ENCODE measurements at places on chromosomes 12 and 14. TPM values are rescaled to one million over a fixed set of nuclear protein-coding genes. Genes with fewer than 3 reads are reported as not detected.
A peak's percentile ranks its signal among the peaks of the same experiment; 100 is the strongest.

The DPF3 gene
- total RNA-seq, result not detected

GRCh38 chr14:102262929-102263462 lies 42.0 kb downstream of the MOK start:
- peak; percentile 65 for DNase-seq

- DNase-seq, result peak; percentile 98
These were observed 14.6 kb downstream of the RAPGEF3 start for GRCh38 chr12:47744005-47744651.

DNA sequence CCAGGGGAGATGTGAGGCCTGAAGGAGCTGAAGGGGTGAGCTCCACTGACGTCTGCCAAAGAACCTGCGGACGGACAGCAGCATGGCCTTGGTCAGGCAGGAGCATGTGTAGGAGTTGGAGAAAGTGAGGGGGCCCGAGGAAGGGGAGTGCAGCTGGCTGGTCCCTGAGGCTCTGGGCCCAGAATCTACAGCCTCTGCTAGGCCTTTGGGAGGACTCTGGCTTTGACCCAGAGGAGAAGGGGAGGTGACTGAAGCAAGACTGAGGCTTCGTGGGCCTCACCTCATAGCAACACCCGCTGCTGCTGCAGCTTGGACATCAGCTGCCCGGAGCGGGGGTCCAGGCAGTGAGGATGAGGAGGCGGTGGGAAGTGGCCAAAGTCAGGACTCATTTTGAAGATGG lies 216.6 kb upstream of the FKBP4 start:
- no peak for DNase-seq

DNA sequence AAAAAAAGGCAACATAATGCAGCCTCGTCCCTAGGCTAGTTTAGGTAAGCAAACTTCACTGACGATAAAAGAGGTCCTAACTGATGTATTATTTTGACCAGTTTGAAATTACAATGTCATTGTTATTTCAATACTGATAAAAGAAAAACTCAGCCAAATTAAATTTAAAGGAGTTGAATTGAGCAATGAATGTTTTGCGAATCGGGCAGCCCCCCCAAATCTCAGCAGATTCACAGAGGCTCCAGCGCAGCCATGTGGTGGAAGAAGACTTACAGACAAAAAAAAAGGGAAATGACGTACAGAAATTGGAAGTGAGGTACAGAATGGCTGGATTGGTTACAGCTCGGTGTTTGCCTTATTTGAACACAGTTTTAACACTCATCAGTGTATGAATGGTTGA lies 8.2 kb upstream of the LDHB start:
- DNase-seq, result no peak

DNA sequence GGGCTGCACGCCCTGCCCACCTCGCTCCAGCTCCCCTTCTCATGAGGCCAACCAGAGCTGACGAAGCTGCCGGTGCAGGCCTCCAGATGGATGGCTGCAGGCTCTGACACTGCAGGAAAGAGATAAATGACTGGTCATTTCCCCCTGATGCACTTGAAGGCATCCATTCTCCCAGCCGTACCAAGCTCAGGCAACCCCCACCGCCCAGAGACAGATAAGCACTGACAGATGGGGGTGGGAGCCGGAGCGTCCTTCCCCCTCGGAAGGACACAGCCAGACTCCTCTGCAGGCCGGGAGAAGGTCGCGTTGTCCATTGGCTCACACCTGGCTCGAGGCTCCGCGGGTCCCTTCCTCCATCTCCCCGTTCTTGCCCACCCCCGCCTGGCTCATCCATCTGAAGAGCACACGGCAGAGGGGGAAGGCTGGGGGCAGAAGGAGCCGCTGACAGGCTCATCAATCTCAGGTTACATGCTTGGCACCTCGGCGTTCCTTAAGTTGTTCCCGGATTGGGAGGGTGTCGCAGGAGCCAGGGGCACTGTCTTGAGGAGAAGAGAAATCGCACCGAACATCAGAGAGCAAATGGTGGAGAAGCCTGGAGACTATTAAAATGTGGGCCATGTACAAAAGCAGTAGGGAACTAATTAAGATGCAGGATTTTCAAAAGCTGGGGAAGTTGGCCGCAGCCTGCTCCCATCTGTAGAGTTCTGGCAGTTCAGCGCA lies 151.6 kb downstream of the DPF3 start:
- DNase-seq, result no peak

- DNase-seq, result no peak
These were observed 16.4 kb upstream of the ARID4A start for GRCh38 chr14:58281969-58282368.

The COL2A1 gene
- total RNA-seq, result 21.0 TPM

- no peak for DNase-seq
These were observed 128.0 kb downstream of the ATP23 start for GRCh38 chr12:58069268-58069963.

The CCDC177 gene
- 4.0 TPM for total RNA-seq

DNA sequence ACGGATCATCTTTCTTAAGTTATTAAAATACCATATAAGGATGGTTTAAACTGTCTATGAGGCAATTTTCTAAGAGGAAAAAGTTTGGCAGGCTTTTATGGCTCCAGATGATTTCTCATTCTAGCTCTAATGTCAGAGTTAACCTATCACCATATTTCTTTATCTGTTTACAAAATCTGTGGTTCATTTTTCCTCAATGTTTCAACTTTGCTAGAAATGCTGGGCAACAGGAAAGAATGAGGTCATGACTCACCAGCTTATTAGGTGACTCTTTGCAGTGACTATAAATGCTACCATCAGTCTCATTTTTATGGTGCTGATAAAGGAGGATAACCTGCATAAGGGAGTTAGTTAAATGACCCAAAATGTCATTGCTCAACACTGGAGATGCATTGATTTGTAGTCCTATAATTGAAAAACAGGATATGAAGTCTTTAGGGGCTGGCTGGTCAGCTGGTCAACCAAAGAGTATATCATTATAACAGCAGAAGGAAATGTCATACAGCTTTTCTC lies 45.3 kb upstream of the RAP1B start:
- DNase-seq, result no peak

The CYP27B1 gene
- total RNA-seq, result 3.1 TPM

DNA sequence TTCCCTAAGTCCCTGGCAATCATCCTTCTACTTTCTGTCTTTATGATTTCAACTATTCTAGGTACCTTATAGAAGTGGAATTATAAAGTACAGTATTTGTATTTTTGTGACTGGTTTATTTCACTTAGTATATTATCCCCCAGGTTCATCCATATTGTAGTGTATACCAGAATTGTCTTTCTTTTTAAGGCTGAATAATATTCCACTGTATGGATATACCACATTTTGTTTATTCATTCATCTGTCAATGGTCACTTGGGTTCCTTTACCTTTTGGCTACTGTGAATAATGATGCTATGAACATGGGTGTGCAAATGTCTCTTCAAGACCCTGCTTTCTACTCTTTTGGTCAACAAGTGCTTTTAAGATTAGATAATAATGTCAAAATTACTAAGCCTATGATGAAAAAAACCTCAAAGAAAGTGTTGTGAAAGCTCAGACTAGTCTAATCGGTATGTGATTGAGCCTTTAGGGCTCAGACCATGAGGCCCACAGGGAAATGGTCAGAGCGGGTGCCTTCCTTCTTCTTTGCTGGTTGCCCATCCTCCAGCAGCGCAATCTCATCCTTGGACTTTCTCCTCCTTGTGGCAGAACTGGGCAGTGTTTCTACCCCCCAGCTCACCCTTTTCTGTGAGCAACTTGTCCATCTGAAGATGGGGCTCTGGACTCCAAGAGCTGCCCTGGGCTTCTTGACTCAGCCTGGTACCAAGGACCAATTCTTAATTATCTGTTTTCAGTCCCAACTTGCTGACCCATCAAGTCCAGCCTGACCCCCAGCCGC lies 105.4 kb downstream of the TTC8 start:
- DNase-seq, result peak; percentile 63

Measured in endodermal cell (in vitro differentiated cells).